ENCODE measurements at places on chromosomes 1 and 21. TPM values are rescaled to one million over a fixed set of nuclear protein-coding genes. Genes with fewer than 3 reads are reported as not detected.

DNA sequence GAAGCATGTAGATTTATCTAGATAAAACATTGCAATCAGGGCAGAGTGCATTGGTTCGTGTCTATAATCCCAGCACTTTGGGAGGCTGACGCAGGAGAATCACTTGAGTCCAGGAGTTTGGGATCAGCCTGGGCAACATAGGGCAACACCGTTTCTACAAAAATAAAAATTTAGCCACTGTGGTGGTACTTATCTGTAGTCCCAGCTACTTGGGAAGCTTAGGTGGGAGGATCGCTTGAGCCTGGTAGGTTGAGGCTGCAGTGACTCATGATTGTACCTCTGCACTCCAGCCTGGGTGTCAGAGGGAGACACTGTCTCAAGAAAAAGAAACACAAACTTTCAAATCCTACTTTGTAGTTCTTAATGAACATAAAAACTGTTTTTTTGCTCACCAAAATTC is 64.2 kb upstream of the RCC1 start:
- DNase-seq = no peak

DNA sequence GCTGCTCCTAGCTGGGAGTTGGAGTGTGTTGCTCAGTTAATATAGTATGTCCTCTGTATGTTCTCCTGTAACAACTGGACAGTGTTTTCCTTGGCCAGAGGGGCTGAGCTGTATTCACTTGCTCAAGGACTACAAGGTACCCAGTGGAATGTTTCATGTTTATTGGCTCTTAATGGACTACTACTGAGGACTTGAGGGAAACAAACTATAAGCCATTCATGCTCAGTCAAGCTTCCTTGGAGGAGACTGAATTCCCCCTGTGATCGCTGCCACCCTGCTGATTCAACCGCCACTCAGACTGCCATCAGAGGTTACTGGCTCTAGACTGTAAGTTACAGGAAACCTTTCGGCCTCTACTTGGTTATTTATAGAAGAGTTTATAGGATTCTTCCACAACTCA is 166.6 kb downstream of the ZC3H11B start:
- no peak for DNase-seq

DNA sequence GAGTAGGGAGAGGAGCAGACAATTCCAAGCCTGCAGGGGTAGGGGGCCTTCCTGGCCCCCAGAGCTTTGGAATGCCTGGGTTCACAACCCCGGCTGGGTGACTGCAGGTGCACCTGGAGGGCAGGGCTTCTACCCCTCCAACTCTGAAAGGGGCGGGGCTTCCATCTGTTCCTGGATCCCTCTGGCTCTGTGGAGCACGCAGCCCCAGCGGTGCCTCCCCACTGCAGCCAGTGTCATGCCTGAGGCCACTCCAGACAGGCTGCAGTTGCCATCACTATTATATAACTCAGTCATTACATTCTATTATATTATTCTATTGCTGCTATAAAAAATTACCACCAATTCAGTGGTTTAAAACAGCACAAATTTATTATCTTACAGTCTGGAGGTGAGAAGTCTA is 12.5 kb upstream of the FNBP1L start:
- DNase-seq = no peak

GRCh38 chr1:212946872-212947271 is 3.5 kb upstream of the VASH2 start:
- no peak for DNase-seq

DNA sequence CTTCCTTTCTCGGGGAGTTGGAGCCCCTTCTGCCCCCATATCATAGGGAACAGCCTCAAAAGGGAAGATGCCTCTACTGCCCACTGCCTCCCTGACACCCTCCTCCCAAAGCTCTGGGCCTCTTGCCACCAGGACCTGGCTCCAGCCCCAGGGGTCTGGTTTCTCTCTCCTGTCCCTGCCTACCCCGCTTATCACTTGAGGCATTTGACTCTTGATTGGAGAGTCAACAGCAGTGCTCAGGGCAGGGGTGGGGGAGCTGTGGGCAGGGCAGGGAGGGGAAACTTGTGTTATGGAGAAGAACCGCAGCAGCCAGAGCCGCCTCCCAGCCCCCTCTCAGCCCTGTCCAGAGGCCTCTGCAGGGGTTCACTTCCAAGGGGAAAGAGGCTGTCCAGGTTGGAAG is 573 bp downstream of the TRIM63 start:
- peak; percentile 79 for DNase-seq

DNA sequence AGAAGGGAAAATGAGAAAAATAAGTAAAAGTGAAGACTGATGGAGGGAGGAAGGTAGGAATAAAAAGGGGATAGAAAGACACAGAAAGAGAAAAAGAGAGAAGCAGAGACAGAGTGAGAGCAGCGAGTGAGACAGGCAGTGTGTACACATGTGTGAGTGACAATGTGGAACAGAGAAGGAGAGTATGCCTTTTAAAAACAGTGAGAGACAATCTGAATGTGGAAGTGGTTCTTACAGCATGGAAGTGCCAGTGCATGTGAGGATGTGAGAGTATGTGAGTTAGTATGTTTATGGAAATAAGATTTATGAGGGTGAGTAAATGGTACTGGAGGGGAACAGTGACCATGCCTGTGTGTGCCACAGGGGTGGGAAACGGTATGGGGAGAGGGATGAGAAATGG is 1.2 kb downstream of the NEGR1 start:
- DNase-seq = peak; percentile 21

RSPH1 gene
- total RNA-seq = 0.72 TPM

FAM177B gene
- total RNA-seq = not detected

- DNase-seq = peak; percentile 15
Observed at GRCh38 chr1:51605961-51606723, 10.8 kb upstream of the OSBPL9 start.

LCE2C gene
- not detected for total RNA-seq

DNA sequence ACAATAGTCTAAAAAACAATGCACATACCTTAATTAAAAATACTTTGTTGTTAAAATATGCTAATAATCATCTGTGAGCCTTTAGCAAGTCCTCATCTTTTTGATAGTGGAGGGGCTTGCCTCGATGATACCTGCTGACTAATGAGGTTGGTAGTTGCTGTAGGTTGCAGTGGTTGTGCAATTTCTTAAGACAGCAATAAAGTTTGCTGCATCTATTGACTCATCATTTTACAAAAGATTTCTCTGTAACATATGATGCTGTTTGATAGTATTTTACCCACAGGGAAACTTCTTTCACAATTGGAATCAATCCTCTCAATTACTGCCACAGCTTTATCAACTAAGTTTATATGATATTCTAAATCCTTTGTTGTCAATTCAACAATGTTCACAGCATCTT is 7.6 kb downstream of the C1orf87 start:
- DNase-seq = peak; percentile 18

DNA sequence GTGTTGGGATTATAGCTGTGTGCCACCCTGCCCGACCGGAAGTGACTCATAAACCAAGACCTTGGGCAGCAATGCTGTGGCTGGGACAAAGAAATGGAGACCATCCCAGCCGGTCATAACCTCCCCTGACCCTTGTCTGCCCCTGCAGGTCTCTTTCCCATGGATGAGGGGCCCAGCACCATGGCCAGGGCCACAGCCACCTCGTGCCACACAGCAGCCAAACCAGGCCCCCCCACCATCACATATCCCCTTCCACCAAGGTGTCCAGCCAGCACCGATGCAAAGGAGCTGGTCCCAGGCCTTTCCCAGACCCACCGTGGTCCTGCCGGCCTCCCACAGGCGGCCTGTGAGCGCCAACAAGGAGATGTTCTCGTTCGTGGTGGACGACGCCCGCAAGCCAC is 42.2 kb downstream of the FHAD1 start:
- no peak for DNase-seq

DNA sequence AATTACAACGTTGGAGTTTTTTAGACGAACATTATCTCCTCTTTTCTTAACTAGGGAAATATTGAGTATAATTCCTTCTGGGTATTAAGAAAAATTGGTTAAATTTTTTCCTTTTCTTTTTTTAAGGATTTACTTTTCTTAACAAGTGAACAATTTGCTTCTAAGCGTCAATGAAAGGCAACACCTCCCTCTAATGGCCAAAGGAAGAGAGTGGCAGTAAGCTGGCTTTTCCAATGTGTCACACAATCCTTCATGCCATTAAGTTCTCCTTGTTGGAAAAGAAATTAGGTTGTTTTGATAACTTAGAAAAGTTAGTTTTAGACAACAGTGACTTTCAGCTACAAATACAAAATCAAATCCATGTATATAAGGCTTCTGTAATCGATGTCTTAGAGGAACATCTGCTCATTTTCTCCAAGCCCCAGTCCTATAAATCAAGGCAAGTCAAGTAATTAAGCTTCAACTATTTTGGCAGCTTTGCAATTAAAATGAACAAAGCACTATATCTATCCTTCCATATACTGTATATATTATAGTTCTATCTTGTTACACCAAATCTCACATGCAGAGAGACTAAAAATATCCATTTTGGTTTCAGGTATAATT is 62.8 kb downstream of the EDEM3 start:
- peak; percentile 59 for DNase-seq

DNA sequence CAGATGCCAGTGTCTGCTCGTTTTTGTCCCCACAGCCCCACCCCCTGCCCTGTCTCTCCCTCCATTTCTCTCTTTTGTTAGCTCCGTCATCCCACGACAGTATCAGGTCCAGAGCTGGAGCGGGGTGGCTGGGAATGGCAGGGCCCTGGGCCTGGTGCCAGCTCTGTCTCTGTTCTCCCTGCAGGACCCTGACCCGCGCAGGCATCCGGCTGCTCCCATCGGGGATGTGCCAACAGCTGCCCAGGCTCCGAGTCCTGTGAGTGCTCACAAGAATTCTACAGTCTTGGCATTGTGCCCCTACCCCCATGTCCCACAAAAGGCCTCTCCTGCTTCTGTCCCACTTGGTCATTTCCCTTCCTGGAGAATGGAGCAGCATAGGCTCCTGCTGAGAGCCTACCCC is 37.4 kb downstream of the UBE2T start:
- peak; percentile 20 for DNase-seq

GRCh38 chr21:34156957-34157356 is 83.6 kb downstream of the MRPS6 start:
- no peak for DNase-seq

ARTN gene
- total RNA-seq = 4.8 TPM

GRCh38 chr1:71269179-71269578 is 188.3 kb upstream of the ZRANB2 start:
- no peak for DNase-seq

TIAM1 gene
- total RNA-seq = 14.0 TPM

PRDM16 gene
- total RNA-seq = 6.3 TPM

PRAMEF2 gene
- 0.72 TPM for total RNA-seq

GRCh38 chr1:160520582-160520981 is 2.5 kb downstream of the SLAMF6 start:
- no peak for DNase-seq

- no peak for DNase-seq
Observed at GRCh38 chr1:11851180-11851579, 3.6 kb upstream of the NPPA start.

EXO5 gene
- total RNA-seq = 5.3 TPM

DNA sequence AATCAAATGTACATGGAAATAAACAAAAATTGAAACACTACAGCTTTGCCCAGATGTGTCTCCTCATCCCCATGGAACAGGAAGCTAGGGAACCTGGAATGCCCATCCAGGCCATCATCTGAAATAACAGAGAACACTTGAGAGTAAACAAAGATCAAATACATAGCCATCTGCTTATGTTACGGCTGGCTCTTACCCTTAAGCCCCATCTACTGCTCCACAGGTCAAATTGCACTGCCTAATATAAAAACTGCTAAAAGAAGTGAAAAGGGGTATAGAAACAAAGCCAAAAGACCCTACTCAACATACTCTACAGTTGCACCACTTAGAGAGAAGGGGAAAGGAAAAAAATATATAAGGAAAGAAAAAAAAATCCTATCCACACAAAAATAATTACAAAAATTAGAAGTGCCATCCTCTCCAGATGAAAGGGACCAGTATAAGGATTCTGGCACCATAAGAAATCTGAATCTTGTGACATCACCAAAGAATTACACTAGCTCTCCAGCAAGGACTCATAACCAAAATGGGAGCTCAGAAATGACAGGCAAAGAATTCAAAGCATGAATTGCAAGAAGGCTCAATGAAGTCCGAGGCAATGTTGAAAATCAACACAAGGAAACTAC is 26.9 kb downstream of the OR6Y1 start:
- DNase-seq = no peak

DNA sequence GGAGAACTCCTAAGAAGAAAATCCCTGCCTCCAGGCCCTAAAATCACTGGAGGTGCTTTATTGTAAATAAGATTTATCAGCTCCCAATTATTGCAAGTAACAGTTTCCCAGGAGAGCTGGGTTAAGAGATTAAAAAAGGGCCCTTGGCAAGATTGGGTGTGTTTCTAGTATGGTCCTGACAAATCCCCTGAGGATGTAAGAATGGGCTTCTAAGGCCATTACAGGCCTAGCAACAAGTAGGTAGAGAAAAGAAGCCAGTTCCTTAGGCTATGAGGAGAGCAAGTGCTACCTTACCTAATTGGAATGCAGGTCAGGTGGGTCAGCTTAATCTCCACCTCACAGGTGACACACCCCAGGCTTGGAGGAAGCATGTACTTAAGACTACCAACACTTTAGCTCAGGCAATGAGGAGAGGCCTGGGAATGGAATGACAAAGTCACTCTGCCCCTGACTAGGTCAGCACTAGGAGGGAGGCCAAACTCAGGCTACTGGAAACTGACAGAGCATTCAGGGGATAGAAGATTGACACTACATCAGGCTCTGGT is 6.8 kb upstream of the OTUD7B start:
- DNase-seq = no peak

PGLYRP3 gene
- total RNA-seq = not detected

DNA sequence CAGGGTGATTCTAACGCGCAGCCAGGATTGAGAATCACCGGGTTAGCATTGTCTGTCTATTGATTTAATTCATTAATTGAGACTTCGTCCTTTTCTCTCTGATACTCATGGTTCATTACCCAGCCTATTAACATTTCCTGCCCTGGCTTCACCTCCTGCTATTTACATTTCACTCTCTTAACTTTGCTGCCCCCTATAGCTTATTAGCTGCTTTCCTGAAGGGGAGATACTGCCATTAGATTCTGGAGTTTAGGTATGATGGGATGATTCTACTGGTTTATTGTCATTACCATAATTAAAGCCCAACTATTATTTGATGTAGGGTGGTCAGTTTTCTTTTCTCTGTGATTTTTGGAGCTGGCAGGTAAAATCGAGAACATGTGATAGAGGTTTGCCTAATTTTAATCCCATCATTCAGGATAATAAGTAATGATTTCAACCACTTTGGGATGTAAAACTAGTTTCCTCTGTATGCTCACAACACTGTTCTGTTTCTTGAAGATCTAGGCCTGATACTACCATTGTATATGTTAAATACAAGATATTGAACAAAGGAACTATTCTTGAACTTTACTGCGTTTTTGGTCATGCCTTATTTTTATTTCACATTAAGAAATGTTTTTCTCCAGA is 6.4 kb downstream of the PPP2R5A start:
- DNase-seq = peak; percentile 67

VWA1 gene
- total RNA-seq = 58.7 TPM

Data from umbilical cord (tissue), 2 donors.